ENCODE measurements at places on chromosomes 2 and 18.

- DNase-seq = no peak
Measured at GRCh38 chr2:193695367-193695766, 1500.6 kb upstream of the TMEFF2 start.

DNA sequence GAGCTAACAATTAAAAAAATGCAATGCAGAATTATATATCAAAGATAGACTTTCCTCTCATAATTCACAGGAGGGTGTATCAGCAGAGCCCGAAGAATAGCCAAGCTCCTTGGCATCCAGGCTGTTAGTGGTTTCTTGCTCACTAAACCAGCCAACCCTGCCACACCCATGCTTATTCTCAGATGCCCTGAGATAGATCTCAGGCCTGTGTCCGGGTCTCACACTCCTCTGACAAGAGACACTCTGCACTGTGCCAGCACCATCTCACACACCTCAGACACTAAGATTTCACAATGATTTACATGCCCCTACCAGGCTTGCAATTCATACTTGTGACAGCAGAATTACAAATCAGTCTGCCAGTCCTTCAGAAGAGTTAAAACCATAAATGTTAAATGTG lies 64.5 kb downstream of the OSBPL1A start:
- DNase-seq = no peak

- DNase-seq = no peak
Measured at GRCh38 chr2:123165616-123166015, 859.5 kb upstream of the CNTNAP5 start.

GRCh38 chr2:214836568-214836967 lies 27.1 kb upstream of the BARD1 start:
- DNase-seq = no peak

DNA sequence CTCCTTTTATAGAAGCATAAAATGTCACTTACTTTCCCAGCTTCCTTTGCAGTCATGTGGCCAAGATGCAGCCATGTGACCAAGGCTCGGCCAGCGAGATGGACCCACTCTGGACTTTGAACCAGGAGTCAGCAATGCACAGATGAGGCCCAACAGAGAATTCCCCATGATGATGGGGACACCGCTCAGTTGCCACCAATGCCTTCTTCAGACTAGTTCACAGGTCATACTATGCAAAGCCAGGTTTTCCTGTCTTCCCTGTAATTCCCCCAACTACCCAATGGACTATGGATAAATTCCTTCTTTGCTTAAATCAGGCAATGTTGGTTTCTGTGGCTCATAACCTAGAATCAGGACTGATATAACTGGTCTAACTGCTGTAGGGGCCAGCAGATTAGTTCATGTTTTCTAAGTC lies 22.5 kb upstream of the REL start:
- DNase-seq = no peak
